Neuronal stem cell (in vitro differentiated cells): ENCODE measurements at places on chromosomes 5 and 9.

DNA sequence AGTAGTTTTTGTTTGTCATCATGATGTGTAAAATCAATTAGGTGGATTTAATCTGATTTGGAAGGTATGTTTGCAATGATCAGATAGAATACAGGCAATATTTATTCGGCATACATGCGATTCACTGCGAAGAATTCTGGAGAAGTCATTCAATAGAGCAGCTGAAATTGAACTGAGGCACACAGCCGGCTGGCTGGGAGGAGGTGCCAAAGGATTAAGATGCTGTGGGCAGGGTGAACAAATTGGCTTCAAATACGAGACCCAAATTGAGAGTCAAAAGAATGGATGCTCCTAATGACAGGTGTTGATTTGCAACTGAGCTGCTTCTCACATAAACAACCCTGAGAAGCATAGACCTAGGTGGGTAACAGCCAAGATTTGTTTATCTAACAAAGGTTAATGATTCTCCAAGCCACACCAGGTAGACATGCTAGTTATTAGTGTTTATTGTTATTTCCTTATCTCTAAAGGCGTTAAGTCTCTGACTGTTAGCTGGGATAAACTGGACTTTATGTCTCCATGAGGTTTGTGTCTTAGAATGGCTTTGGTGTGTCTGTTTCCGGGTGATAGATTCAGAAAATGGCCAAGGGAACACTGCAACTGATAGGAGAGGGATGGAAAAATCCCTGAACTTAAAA, 55.3 kb upstream of the CLINT1 start:
- no peak for DNase-seq

DNA sequence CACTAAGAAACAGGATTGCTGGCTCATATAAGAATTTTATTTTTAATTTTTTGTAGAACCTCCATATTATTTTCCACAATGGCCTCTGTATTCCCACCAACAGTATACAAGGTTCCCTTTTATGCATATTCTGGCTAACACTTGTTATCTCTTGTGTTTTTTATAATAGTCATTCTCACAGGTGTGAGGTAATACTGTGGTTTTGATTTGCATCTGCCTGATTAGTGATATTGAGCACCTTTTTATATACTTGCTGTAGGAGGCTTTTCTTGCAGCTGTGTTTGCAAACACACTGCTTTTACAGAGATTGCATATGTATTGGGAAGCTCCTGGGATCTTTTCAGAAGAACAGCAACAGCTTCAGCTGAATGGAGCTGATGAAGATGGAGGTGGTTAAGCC, 164.8 kb downstream of the DEPDC1B start:
- no peak for DNase-seq

DNA sequence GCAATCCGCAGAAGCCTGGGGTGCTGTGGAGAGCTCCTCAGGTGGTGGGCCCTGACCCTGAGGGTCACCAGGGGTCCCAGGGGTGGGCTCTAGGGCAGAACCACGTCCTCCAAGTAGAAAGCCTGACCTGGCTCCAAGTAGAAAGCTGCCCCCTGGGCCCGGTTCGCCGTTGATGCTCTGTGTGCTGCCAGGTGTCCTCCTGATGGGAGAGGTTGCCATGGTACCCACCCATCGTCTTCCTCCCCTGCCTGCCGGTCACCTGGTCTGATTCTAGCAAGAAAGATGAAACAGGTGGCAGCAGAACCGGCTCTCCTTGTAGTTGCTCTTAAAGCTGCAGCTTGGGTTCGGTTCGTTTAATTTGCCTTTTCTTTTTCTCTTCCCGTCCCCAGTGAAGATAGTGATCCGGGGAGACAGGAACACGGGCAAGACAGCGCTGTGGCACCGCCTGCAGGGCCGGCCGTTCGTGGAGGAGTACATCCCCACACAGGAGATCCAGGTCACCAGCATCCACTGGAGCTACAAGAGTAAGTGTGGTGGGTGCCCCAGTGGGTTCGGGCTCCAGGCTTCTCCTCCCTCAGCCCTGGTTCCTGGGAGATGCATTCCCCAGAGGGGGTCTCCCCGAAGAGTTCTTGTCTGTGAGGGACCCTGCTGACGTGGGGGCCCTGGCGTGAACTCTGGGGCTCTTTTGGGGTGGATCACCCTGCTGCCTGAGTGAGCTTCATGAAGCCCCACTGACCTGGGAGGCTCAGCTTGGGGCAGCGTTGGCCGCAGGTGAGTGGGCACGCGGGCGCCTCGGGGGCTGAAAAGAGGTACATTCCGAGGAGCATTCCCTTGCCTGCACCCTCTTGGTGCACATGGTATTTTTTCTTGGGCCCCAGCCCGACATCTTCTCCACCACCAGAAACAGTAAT, 15.6 kb downstream of the RABL6 start:
- no peak for DNase-seq

GRCh38 chr5:135833961-135834638, 363 bp upstream of the SLC25A48 start:
- no peak for DNase-seq

DNA sequence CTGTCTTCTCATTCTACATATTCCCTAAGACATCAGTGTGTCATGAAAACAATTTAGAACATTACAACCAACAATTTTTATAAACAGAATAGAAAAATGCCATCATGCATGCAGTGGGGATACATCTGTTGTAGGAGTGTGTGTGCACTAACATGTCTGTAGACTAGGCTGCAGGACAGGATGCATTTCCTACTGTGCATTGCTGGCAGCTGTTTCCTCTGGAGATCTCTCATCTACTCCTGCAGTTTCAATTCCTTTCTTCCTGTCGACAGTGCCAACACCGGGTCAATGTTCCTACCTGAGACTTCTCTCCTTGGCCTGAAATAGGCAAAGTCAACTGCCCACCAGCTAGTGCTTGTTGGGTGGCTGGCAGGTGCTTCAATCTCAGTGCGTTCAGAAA, 69.8 kb downstream of the ANKH start:
- no peak for DNase-seq
